ENCODE measurements at places on chromosomes 4 and X.

DNA sequence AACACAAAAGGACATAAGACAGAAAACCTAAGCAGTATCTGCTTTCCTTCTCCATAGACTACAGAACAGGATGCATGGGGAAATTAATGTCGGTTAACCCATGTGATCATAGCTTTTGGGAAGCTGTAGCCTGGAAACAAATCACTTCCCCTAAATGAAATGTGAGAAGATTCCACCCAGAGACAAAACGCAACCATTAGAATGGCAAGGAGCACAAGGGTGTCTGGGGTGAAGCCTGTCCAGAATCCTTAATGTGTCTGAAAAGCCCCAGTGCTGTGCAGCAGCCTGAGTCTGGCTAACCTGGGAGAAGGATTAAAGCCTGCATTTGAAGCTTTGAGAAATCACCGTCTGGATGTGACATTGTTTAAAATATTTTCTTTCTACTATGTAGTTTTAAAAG is 213.3 kb downstream of the ANKRD50 start:
- DNase-seq: no peak

GRCh38 chr4:151173871-151174270 is 74.4 kb downstream of the RPS3A start:
- no peak for DNase-seq

DNA sequence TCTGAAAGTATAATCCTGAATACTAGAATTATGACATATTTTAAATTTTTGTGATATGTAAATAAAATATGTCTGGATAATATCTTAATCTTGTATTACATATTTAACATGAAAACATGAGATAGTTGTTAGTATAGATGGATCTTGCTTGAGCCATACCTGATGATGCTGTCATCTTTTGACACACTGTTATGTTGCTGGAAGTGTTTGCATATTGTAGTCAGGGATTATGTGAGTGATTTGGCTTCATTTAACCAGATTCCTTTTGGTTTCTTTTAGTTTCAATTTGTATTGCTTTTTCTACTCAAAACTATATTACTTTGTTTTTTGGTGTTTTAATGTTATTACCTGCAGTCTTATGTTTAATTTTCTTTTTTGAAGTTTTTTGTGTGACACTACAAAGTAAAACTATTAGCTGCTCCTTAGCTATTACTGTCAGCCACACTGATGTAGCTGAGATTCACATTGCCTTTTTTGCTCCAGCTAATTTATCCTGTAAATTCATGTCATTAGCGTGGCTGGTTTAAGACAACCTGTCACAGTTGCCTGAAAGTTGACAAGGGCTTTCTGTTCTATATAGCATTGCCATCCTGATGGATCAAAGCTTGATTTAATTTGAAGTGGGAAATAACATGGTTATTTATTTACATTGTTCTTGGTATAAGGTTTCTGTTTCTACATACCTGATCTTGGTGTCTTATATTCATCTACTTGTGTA is 33.7 kb downstream of the METAP1 start:
- DNase-seq: no peak

- DNase-seq: no peak
These were observed 9.5 kb downstream of the CSTF2 start for GRCh38 chrX:100829730-100830129.

- DNase-seq: no peak
These were observed 118.4 kb downstream of the COX18 start for GRCh38 chr4:72951147-72951546.

DNA sequence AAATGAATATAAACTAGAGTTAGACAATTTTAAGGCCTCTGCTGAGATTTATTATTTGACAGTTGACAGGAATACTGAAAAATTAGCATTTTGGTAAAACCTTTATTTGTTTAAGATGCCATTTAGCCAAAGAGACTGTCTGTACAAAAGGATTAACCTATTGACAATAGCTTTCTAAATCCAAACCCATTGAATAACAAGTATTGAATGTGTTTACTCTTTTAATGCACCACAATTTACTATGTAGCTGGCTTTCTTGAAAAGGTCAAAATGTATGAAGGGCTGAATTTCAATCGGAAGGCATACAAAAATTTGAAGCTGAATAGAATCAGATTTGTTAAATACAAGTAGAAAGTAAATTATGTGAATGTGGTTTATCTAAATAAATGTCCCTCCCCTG is 374.5 kb downstream of the TEX13C start:
- DNase-seq: no peak

GRCh38 chr4:73721435-73721834 is 18.9 kb upstream of the CXCL8 start:
- DNase-seq: no peak

DNA sequence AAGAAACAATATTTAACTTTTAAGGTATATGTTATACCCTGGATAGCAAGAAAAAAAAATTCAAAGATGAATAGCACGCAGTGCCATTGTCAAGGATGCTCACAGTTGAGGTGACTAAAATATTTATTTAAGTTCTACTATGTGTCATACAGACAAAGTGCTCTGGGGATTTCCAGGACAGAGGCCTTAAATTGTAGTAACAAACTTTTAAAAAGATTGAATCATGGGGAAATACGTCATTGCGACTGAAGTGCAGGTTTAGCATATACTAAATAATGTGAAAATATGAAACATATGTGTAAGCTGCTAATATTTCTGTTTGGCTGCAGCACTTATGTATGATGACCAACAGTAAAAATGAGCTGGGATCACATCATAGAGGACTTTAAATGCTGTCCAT is 748.0 kb upstream of the PCDH7 start:
- DNase-seq: no peak

GRCh38 chr4:166293556-166293955 is 420.5 kb downstream of the TLL1 start:
- no peak for DNase-seq

- DNase-seq: no peak
These were observed 172.7 kb upstream of the FRG1 start for GRCh38 chr4:189767941-189768340.

DNA sequence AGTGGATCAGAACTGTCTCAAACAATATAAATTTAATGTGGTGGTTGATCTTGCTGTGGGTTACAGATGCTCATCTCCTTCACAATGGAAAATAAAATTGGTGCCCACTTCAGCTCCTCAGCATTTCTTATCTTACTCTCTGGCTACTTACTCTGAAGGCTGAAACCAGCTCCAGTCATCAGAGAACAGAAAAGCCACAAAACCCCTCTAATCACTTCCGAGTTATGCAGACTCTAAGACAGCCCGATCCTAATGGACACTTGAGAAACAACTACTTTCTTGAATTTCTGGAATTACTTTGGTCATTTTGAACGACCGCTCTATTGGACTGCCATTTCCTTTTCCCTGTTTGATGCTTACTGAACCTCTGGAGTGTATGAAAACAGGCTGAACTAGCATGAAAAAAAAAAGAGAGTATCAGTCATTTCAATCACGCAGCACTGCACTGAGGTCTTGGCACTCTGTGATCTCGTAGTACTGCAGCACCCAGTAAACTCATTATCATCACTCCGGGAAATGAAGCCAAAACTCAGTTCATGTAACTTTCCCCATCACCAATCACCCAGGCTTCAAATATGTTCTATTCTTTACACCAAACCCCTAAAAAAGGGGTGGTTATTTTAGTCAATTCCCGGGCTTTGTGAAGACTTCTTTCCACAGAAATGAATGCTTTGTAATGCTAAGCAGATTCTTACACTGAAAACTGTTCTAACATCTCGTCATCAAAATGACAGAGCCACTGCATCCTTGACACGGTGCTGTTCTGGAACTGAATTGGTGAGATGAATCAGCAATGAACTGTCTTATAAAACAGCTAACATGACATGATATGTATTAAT is 54.5 kb downstream of the TSPAN5 start:
- DNase-seq: no peak

DNA sequence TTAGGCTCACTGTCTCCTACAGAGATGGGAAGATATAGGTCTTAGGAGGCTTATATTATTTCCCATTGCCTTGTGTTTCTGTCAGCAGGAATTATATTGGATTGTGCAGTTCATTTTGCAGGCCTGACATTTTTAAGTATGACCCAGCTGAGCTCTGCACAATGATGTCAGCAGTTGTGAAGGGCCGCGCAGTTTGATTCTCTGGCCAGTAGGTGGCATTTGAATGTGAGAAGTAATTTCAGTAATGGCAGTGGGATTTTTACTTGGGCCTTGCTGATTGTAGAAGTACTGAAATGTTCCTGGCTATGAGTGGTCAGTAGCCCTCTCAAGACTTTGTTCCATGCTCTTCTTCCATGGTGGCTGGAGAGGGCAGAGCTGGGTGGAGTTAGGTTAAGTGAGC is 247.2 kb upstream of the MTMR8 start:
- no peak for DNase-seq

GRCh38 chrX:39896951-39897740 is 200.6 kb downstream of the BCOR start:
- DNase-seq: no peak

- no peak for DNase-seq
These were observed 76.5 kb upstream of the SMARCAD1 start for GRCh38 chr4:94131212-94131611.

- no peak for DNase-seq
These were observed 306.2 kb downstream of the CPXCR1 start for GRCh38 chrX:89053223-89053622.

DNA sequence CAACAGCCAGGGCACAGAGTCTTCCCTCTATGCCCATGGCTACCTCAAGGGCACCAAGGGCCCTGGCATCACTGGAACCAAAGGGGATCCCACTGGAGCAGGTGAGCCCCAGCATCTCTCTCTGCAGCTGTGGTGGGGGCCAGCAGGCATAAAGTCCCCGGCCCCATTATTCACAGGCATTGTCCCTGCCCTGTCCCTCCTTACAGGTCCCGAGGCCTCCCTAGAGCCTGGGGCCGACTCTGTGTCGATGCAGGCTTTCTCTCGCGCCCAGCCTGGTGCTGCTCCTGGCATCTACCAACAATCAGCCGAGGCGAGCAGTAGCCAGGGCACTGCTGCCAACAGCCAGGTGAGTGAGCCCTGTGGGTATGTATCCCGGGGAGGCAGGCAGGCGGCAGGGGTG is 12.3 kb upstream of the UBA1 start:
- no peak for DNase-seq

GRCh38 chr4:56699537-56700105 is 18.5 kb upstream of the HOPX start:
- no peak for DNase-seq

DNA sequence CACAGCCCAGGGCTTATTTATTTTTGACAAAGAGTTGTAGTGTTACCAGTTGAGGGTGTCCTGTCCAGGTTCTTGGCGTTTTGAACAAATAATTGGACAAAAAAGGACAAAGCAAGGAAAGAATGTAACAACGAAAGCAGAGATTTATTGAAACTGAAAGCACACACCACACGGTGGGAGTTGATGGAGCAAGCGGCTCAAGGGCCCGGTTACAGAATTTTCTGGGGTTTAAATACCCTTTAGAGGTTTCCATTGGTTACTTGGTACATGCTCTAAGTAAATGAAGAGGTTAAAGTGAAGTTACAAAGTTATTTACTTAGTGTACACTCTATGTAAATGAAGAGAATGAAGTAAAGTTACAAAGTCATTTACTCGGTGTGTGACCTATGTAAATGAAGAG is 27.8 kb upstream of the OPHN1 start:
- no peak for DNase-seq
